ENCODE measurements at places on chromosomes 16 and 17.

DNA sequence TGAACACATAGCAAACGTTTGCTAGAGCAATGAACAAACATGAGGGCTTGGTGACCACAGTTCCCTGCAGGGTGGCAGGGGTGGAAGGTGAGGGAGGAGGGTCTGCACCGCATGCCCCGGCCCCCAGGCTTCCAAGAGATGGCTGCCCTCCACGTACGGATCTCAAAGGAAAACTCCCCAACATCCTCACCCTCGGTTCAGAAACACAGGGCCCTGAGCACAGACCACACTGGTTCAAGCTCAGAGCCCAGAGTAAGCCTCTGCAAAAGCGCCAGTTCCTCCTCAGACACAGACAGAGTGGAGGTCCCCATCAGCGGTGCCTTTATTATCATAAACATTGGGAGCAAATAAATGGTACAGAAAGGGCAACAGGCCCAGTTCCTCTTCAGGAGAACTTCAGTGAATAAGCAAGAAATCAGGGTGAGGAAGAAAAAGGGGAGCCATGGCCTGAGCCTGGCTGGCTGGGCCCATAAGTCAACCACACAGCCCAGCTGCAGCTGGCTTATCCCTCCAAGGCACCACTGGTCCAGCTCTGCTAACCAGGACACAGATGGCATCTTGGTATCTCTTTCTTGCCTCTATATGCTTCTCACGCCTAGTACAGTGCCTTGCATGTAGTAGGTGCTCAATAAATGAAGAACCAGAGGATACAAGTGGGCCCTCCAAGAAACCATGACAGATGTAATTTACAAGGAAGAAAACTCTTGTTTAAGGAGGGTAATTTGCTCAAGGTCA lies 11.0 kb downstream of the MPO start:
- DNase-seq = no peak

GRCh38 chr17:65901394-65901793 lies 290.5 kb downstream of the CEP112 start:
- no peak for DNase-seq

DNA sequence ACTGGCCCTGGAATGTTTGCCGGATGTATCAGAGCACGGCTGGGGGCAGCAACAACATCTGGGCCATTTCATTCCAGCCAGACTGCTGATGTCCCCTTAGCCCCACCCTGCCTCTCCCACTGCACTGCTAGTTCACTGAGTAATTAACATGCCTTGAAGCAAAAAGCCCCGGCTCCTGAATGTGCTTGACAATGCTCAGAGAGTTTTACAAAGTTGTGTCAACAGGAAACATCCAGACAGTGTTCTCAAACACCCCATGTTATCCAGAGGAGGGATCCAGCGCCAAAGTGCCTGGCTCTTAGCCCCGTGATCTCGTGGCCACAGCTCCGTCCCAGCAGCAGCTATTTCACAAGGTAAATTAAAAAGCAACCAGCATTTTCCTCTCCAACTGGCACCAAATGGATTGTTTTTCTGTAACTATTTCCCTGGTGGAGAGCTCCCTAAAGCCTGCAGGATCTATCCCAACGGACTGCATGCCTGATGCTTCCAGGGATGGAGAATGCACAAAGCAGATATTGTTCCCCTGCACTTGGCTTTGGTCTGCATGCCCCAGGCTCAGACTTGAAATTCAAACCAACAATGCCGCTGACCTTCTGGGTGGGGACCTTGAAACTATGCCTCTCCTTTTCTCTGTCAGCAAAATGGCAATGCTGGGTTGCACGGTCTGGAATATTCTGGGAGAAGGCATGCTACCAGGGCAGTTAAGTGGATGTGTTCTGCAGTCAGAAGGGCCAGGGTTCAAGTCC lies 115.6 kb upstream of the CDH5 start:
- DNase-seq = peak; percentile 68

- no peak for DNase-seq
Measured at GRCh38 chr16:86448306-86448890, 61.9 kb upstream of the FOXF1 start.

- no peak for DNase-seq
Measured at GRCh38 chr16:48329138-48329537, 56.1 kb downstream of the SIAH1 start.

DNA sequence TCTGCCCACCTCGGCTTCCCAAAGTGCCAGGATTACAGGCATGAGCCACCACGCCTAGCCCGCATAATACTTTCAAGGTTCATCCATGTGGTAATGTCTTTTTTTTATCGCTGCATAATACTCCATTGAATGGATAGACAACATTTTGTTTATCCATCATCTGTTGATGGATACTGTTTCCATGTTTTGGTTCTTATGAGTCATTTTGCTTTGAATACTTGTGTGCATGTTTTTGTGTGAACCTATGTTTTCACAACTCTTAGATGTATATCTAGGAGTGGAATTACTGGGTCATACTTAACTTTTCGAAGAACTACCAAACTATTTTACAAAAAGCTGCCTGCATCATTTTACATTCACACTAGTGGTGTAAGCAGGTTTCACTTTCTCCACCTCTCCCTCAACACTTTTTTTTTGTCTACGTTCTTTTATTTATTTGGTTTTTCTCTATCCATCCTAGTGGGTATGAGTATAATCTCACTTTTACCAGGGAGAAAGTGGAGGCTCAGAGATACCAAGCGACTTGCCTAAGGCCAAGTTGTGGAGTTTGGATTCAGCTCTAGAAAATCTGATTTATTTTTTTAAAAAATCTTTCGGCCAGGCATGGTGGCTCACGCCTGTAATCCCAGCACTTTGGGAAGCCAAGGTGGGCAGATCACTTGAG lies 151.2 kb downstream of the CMIP start:
- no peak for DNase-seq

GRCh38 chr17:55576237-55576995 lies 65.2 kb upstream of the SMIM36 start:
- no peak for DNase-seq

GRCh38 chr16:53849585-53849984 lies 145.6 kb downstream of the FTO start:
- no peak for DNase-seq

DNA sequence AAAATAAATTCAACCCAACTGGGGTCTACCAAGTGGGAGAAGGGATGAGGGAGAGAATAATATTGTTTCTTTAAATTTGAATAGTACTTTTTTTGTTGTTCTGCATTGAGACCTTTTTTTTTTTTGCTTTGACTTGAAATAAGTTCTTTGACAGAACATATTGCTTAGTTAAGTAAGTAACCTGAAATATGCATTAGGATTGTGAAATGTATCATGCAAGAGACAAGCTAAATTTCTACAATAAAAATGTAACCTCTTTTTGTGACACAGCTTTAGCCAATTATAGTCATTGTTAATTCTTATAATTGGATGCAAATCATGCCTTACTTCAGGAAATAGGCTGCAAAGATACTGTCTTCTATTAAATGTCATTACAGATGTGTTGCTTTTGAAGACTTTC lies 150.0 kb upstream of the GOT2 start:
- DNase-seq = no peak

DNA sequence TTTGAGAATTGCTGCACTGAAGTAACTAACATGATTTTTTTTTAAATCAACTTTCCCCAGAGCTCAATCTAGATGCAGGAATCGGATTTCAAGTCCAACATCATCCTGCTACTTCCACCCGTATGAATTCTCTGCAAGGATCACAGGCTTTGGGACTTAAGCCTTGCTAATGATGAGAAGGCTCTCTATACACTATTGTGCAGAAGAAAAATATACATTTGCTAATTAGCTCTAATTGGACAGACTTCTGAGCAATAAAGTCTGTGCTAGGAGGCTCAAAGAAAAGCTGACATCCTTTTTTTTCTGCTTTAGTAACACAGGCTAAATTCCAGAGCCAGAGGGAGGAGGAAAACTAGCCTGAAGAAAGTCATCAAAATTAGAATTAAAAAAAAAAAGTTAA lies 433.6 kb downstream of the PMP22 start:
- DNase-seq = no peak

- DNase-seq = peak; percentile 82
Measured at GRCh38 chr17:79391376-79392233, 219.2 kb downstream of the RBFOX3 start.

- DNase-seq = no peak
Measured at GRCh38 chr17:68310152-68310551, 18.9 kb downstream of the ARSG start.
